ENCODE measurements at places on chromosomes 2 and 18.

GRCh38 chr2:10067330-10067729 lies 12.9 kb downstream of the CYS1 start:
- no peak for DNase-seq

DNA sequence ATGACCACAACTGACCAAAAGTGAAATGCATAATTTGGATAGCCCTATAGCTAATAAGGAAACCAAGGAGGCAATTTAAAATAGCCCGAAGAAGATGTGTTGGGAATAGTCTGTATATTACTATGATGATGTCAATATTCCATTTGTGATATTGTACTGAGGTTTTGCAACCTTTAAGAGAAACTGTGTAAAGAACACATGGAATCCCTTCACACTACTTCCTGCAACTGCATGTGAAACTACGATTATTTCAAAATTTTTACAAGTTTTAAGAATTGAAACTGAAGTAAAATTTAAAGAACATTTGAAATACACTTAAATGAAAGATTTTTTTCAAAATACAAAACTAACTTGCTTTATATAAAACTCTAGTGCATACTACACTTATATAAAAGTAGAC lies 504.3 kb upstream of the ID2 start:
- no peak for DNase-seq

- DNase-seq, result no peak
Measured at GRCh38 chr2:33291278-33292013, 185.0 kb upstream of the RASGRP3 start.

- no peak for DNase-seq
Measured at GRCh38 chr18:78813936-78814710, 165.5 kb upstream of the SALL3 start.

DNA sequence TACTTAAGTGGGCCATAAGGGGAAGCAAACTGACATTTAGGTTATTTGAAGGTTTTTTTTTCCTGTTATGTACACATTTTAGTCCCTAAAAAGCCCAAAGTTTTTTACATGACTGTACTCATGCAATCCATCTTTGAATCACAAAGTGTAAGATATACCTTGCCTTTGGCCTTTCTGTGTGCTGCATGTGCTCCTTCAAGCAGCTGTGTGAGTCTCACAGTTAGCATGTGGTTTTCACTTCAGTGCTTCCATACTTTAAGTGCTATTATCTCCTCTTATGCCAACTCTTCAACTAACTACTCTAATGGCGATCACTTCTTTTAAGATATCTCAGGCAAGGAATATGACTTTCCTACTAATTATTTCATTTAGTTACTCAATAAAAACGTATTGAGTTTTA lies 597.1 kb upstream of the ACVR2A start:
- no peak for DNase-seq

DNA sequence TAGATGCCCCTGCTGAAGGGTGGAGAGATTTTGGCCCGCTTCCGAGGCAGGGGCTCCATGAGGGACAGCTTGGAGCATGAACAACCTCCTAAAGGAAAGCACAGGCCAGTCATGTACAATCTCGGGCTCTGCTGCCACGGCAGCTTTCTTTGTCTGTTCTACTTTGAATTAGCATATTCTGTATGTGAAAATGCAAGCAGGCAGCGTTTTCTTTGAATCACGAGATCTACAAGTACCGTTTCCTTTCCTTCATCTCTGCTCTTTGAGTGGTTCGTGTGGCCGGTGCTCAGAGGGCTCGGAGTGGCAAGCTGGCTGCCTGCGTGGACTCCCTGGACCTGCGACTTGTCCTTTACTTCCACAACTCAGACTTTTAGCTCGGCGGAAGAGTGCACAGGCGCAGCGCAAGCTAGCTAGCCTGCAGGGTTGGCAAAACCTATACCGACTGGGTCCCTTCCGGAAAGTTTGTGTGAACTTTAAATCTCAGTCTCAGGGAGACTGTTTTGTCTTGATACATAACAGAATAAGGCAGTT lies 6.9 kb downstream of the TWIST2 start:
- DNase-seq, result no peak

- peak; percentile 27 for DNase-seq
Measured at GRCh38 chr2:240586919-240587800, 626 bp downstream of the CAPN10 start.

GRCh38 chr2:121343191-121343590 lies 58.2 kb upstream of the TFCP2L1 start:
- DNase-seq, result no peak

- DNase-seq, result no peak
Measured at GRCh38 chr2:133780099-133780996, 212.1 kb upstream of the NCKAP5 start.

GRCh38 chr2:239445771-239446524 lies 45.1 kb upstream of the HDAC4 start:
- no peak for DNase-seq

GRCh38 chr2:241858206-241859016 lies at the start of gene PDCD1:
Gene PDCD1, minus strand, starts transcription at chr2:241858894. Its CDS starts 56 bp downstream, at chr2:241858838.
- DNase-seq, result peak; percentile 28

GRCh38 chr18:70314151-70314782 lies 25.4 kb downstream of the SOCS6 start:
- no peak for DNase-seq

- no peak for DNase-seq
Measured at GRCh38 chr18:36719630-36720029, 109.2 kb downstream of the TPGS2 start.

GRCh38 chr2:237354892-237355291 lies 59.1 kb downstream of the COL6A3 start:
- no peak for DNase-seq

DNA sequence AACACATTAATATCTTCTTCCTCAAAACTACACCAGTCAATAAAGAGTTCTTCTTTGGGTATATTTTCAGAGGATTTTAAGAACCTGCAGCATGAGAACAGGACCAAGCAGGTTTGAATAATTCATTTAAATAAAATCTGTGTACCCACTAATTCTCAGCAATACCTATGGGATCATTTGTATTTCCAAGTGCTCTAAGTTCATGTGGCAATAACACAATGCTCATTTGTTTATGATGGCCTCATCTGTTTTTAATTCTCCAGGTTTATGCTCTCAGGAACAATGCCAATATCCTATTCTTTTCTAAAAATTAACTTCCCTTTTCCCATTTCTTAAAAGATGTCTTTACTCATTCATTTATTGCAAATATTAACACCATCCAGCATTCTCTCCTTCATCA lies 264.7 kb downstream of the METTL4 start:
- no peak for DNase-seq

DNA sequence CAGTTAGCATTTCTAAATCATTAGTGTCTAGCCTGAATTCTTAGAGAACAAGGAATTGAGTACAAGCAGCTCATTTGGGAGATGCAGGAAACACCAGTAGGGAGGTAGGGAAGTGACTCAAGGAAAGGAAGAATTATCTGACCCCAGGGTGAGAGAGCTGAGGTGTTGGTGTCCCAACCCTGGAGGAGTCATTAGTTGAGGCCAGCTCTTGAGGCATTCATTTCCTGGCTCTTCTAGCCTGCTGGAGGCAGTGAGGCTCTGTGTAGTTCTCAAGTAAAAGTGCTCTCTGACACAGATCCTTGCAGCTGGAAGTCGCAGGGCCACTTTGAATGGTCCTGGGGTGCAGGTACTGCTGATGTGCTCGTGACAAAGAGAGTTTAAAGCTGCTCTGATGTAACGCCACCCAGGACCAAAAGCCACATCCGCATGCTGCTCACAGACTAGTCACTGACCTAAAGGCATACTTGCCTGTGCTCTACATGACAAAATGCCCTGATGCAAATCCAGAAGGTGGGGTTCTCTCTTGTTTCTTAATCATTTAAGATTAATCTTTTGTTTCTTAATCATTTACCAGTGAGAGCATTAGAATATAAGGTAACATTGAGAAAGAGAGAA lies 299.5 kb upstream of the LYPD1 start:
- DNase-seq, result no peak

DNA sequence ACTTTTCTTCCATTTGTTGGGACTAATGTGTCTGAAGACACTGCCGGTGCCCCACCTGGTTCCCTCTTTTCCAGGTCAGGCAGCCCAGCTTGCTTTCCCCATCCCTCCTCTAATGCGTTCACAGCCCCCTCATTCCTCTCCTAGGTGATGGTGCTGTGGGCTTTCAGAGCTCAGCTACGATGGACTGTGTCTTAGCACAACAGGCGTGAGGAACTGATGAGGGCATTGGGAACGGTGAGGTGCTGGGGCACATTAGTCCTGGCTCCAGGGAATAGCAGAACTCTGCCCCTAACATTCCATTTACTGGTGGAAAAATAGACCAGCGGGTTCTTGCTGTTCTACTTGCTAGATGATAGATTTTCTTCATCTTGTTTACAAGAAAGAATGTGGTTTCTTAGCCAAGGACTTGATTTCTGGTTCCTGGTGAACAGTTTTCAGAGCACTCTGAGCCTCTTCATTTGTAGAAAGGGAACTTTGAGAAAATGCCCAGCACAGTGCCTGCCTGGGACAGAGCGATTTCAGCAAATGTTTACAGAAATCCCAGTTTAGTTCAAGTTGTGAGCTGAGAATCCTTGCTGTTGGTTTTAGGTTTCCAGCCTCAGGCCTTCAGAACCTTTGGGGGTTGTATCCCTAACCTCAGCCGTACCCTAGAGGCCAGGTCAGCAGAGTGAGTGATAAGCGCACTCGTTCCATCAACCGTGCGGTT lies 42.5 kb downstream of the LDLRAD4 start:
- no peak for DNase-seq

DNA sequence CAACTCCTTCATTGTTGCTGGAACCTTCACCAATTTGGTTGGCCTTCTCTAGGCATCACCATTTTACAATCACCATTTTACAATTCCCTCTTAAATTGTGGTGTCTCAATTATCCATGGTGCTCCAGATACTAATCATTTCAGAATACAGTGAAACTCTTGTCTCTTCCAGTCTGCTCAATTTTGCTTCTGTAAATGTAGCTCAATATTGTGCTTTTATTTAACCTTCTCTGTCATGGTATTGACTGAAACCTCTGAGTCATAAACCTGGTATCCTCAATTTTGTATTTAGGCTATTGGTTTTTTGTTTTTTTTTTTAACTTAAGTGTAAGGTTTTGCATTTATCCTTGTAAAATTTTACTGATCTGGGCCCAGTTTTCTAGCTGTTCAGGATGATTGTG lies 16.1 kb downstream of the STRADB start:
- no peak for DNase-seq

GRCh38 chr18:47184419-47185050 lies 8.4 kb upstream of the IER3IP1 start:
- no peak for DNase-seq

DNA sequence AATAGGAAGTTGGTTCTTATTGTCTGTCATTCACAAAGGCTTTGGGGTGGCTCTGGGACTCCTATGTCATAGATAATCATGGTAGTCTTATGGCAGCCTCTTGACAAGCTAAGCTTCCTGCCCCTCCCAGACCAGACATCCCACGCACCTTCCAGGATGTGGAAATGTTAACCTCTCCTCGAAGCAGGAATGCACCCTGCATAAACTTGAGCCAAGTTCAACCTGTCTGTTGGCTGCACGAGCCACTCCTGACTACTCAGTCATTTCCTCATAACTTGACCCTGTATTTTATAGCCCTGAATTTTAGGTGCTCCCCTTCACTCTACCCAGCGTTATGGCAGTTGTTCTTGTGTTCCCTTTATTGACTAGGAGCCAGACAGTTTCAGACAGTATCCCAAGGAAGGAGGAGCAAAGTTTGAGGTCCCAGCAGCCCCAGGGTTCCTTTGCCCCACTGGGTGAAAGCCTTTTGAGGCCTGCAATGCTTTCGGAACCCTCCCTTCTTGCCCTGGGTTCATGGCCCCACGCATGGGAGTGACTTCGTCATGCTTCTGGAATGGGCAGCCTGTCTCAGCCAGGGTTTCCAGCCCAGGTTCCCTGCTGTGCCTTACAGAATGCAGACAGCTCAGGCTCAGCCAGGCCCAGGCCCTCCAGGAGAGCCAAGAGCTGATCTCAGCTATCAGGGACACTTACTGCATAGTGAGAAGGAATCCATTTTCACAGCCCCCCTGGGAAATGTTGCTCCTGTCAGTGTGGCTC lies 15.6 kb upstream of the INO80C start:
- DNase-seq, result no peak

DNA sequence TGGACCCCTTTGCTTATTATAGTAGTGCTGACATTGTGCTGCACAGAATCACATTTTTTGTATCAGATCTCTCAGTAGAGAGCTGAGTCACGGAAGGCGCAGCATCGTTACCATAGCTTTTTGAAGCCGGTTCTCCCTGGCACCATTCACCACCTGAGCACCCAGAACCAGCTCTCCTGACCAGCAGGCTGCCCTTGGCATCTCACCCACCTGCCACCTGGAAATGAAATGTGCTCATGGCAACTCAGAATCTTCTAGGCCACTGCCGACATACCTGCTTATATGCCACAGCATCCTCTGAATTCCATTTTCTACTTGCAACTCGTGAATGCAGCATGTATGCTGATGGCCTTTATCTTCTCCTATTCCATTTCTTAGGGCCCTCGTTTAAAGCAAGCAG lies 62.7 kb downstream of the COA5 start:
- no peak for DNase-seq

- no peak for DNase-seq
Measured at GRCh38 chr18:32372381-32373061, 98.2 kb downstream of the GAREM1 start.

DNA sequence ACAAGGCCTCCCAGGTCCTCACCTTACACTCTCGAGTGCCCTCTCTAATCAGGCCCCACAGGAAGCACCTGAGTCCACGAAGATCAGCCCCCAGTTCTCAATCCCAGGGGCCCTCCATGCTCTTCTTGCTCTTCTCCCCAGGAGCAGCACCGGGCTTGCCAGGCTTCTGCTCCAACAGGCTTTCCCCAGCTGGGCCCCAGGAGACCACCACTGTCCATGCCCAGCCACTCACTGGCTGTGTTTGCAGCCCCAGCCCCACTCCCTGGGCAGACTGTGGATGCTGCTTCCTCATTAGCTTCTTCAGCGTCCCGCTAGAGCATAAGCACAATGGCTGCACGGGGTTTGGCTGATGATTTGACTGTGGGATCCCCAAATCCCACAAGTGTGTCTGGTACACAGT lies 781.9 kb downstream of the GALR1 start:
- no peak for DNase-seq

DNA sequence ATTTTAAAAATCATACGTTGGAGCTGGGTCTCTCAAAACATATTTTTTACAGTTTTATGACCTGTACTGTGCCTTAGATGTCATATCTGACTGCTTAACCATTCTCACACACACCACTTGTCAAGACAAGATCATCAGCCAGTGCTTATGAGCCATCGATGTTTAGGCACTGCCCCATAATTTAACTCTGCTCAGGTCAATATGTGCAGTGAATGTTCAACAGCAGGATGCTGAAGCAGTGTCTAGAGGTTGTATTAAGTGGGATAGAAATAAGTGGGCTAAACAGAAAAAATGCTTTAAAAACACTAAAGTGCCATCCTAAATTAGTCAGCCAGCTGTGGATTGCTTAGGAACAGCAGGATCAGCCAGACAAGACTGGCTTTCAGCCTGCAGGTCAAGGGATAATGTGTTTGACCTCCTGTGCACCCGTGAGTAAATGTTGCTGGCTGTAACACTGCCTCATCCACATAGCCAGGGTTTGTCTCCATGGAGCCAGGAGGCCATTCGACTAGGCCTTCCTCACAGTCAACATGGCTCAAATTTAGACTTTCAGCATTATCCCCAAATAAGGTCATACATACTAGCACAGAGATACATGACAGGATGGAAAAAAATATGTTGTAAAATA lies 139.0 kb upstream of the NXPH2 start:
- DNase-seq, result no peak

GRCh38 chr2:75100011-75100800 lies 99.1 kb downstream of the TACR1 start:
- DNase-seq, result no peak

Data from stimulated activated CD8-positive, alpha-beta memory T cell treated with anti-CD3 and anti-CD28 coated beads, Interleukin-7, amount 100 ng/mL, for 1 hour (primary cell).